ENCODE measurements at places on chromosomes 11 and 22.

- no peak for DNase-seq
Measured at GRCh38 chr11:13947379-13947778, 15.1 kb upstream of the SPON1 start.

DNA sequence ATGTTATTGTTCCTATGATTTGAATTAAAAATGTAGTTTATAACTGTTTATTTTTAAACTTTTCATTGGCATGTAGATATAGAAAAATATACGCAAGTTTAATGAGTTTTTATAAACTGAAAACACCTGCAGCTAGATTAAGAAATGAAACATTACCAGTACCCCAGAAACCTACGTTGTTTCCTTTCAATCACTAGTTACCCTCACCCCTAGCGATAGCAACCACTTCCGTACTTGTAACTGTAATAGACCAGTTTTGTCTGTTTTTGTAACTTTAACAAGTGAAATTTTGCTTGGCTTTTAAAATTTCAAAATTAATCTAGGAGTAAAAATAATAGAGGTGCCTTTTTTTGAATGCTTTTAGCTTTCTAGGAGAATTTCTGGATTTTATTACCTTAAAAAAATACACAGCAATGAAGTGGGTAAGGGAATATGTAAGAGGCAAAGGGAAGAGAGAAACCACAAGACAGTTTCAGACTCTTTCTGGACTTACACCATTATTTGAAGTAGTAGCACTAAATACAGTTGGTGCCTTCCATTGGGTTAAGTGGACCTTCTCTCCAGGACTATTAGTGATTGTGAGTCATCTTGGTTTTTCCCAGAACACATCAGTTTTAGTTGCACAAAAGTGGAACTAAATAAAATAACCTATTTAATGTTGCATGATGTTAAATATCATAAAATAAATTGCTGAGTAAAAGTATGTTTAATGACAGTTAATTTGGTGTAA, 18.7 kb upstream of the NAT10 start:
- DNase-seq = no peak

GRCh38 chr11:128412847-128413791, 174.2 kb downstream of the ETS1 start:
- no peak for DNase-seq

DNA sequence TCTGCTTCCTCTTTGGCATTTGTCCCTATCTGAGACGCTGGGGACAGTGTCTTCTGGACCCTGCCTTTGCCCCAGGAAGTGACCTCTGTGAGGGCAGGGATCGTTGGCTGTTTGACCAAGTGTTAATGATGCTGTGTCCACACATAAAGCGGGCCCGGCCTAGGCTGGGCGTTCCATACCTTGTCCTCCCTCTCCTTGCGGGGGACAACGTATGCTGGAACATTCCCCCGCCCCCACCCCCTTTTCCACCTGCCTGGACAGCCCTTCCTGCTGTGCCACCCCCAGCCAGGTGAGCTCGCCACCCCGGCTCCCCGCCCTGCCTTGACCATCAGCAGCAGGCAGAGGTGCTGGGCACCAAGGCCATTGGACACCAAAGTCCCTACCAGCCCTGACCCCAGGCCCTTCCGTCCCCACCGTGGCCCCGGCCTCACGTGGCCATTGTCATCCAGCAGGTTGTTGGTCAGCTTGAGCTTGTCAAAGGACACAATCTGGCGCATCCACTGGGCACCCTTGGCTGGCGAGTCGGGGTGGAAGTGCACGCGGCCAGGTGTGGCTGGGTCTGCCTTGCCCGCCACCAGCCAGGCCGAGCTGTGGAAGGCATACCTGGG, 4.1 kb upstream of the NUDT8 start:
- DNase-seq = no peak

- DNase-seq = no peak
Measured at GRCh38 chr11:114586797-114587196, 8.8 kb downstream of the NXPE4 start.

All from stimulated activated CD8-positive, alpha-beta memory T cell treated with anti-CD3 and anti-CD28 coated beads, Interleukin-4, amount 100 ng/mL, for 4 hours (primary cell).